ENCODE measurements at places on chromosomes 3 and 15. TPM values are rescaled to one million over a fixed set of nuclear protein-coding genes. Genes with fewer than 3 reads are reported as not detected.
A peak's percentile ranks its signal among the peaks of the same experiment; 100 is the strongest.

- no peak for DNase-seq
Observed at GRCh38 chr3:72559385-72559784, 288.9 kb downstream of the SHQ1 start.

DNA sequence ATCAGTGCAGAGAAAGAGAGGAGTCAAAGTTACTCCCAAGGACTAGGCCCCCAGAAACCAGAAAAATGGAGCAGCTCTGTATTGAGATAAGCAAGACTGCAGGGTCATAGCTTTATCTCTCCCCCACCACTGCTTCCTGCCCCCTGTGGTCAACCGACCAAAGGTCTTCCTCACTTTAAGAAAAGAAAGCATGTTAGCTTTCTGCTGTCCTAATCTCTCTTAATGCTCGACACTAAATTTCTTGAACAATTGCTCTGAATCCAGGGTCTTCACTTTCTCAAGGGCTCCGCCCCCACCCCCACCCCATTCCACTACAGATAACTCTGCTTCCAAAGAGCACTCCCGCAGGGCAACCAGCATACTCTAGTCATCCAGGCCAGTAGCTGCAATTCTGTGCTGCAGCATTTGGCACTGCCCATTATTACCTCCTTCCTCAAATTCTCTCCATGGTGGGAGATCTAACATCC is 31.9 kb downstream of the TNIK start:
- no peak for DNase-seq

- DNase-seq = no peak
Observed at GRCh38 chr3:94095111-94095510, 32.2 kb downstream of the NSUN3 start.

- DNase-seq = peak; percentile 82
Observed at GRCh38 chr3:115512565-115513415, 110.5 kb upstream of the GAP43 start.

RCN2 gene
- 51.2 TPM for total RNA-seq

DPH3 gene
- 15.5 TPM for total RNA-seq

LOXL1 gene
- 20.0 TPM for total RNA-seq
